Activated CD4-positive, alpha-beta T cell treated with anti-CD3 and anti-CD28 coated beads for 48 hours (primary cell): ENCODE measurements at places on chromosomes 5 and 9.

DNA sequence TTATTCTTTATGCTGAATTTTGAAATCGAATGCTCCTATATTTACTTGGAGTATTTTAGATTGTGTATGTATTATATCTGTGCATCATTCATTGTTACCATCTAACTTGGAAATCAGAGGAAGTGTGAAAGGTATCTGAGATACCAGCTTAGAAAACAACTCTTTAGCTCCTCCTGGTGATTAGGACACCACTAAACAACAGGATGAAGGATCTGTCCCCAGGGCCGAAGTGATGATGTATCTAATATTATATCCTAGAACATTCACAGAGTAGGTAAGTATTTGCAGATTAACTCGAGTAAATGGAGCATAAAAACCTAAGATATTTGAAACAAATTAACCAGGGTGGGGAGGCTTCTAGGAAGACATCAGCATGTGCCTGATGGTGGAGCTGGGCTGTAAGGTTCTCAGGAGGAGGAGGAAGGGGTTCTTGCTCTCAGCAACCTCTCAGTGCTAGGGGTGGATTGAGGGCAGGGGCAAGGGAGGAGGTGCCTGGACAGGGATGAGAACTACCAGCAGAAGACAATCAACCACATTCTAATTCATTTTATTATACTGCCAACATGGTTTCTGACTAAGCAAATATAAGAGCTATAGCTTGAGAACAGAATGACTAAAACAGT is 2.6 kb upstream of the NFIL3 start:
- DNase-seq: no peak

GRCh38 chr5:11801061-11801460 is 103.2 kb downstream of the CTNND2 start:
- DNase-seq: no peak

DNA sequence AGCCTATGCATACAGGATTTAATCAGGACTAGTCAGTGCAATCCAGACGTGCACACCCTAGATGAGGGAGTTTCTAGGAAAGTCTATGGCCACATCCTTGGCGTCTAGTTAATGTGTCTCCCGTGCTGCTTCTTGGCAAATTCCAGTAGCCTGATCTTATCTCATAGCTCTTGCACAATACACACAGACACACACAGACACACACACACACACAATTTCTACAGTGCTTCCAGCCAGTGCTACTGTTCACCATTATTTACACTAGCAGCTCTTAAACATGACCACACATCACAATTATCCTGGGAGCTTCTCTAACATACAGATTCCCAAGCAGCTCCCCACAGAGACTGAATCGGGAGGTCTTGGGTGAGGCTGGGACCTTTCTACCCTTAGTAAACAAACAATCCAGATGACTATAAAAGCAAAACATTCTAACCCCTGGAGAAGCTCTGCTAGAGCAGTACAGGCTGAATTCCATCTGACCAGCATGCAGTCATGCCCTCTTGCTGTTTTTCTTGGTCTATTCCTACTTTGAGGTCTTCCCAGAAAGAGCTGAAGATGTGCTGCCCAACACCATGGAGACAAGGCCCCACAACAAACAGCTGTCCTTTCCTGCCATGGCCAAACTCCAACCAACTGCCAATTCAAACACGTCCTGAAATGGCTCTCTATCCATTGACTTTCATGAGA is 236.6 kb downstream of the DEPDC1B start:
- DNase-seq: no peak

- DNase-seq: peak; percentile 53
Measured at GRCh38 chr5:9361835-9362234, 184.0 kb downstream of the SEMA5A start.

DNA sequence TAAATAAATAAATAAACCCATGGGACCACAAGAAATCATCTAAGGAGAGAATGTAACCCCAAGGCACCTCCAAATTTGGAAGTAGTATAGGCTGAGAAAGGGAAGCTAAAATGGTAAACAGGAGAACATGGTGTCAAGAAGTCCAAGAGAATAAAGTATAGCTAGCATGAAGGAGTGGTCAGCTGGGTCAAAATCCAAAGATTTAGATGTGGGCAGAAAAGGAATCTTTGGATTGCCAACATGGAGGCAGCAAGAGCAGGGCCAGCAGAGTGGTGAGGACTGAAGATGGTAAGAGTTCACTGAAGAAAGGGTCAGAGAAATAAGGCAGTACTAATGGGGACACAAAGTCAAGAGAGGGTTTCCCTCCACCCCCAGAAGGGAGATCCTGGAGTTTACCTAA is 53.0 kb downstream of the TSSK1B start:
- no peak for DNase-seq

DNA sequence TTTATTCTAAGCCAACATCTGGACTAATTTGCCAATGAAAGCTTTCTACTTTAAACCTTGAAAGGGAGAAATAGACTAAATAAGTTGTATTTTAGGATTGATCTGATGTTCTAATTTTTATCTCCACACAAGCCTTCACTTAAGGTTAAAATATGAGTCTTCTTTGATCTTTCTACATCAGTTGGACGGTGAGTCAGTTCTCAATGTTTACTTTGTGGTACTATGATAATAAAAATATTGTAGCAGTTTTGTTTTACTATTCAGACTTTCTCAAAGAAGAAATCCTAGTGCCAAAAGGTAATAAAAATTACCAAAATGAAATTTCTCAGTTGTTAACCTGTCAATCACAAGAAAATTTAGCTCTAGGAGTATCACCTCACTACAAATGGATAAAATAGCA is 203.5 kb upstream of the RGMB start:
- DNase-seq: no peak

GRCh38 chr9:100058699-100059579 is 39.9 kb downstream of the ERP44 start:
- DNase-seq: no peak

- DNase-seq: no peak
Measured at GRCh38 chr5:52661903-52662595, 125.7 kb upstream of the ITGA1 start.

DNA sequence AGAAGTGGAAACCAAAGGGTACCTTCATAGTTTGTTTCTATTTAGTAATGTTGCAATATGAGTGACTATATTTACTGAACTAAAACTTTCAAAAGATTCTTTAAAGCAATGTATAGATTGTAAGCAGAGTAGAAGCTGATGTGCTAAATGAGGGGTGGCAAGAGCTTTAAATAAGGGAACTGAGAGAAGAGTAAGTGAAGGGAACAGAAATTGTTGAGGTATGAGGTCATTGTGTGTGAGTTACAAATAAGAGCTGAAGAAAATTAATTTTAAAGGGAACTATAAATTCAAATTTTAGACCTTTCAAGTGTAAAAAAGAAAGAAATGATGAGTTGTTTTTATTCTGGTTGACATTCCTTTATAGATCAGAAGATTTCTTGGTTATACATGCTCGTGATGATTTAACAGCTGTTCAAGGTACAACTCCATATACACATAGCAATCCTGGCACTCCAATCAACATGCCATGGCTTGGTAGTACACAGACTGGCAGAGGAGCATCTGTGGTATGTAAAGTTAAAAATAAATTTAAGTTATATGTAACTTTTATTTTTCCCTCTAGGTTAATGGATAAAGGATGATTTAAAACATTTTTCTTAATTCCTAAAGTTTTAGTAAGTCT is 135.1 kb upstream of the TNFAIP8 start:
- no peak for DNase-seq

- no peak for DNase-seq
Measured at GRCh38 chr5:139414581-139415130, 10.8 kb upstream of the SPATA24 start.

DNA sequence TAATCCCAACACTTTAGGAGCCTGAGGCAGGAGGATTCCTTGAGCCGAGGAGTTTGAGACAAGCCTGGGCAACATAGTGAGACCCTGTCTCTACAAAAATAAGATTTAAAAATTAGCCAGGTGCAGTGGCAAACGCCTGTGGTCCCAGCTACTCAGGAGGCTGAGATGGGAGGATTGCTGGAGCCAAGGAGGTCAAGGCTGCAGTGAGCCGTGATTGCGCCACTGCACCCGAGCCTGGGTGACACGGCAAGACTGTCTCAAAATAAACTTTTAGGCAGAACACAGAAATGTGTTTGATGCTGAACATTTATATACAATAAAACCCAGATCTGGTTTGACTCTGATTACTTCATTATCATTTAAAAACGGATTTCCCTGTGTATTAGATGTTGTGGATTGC is 4.9 kb downstream of the ENTR1 start:
- DNase-seq: no peak

DNA sequence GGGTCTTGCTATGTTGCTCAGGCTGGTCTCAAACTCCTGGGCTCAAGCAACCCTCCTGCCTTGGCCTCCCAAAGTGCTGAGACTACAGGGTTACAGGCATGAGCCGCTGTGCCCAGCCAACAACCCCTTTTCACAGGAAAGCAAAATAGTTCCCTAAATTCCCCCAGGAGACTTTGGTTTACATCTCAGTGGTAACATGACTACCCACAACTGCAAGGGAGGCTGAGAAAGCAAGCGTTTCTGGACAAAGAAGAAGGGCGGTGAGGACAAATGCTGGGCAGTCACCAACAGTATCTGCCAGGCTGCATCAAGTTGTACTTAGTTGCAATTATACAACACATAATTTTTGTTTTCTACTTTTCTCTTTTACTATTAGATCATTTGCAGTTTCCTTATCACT is 7.4 kb upstream of the ADGRD2 start:
- no peak for DNase-seq

DNA sequence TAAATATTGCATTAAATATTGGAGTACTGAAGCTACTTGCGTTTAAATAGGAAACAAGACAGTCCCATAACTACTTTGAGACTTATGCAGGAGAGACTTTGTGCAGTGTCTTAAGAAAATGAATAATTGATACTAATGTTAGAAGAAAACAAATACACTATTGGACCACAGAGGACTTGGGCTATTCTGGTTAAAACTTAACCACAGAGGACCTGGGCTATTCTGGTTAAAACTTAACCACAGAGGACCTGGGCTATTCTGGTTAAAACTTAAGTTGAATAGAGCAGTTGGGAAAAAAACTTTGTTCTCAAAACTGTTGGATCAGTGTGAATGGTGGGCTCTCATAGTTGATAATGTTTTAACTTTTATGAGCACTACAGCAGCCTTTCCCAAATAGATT is 141.7 kb downstream of the WDR70 start:
- DNase-seq: no peak

DNA sequence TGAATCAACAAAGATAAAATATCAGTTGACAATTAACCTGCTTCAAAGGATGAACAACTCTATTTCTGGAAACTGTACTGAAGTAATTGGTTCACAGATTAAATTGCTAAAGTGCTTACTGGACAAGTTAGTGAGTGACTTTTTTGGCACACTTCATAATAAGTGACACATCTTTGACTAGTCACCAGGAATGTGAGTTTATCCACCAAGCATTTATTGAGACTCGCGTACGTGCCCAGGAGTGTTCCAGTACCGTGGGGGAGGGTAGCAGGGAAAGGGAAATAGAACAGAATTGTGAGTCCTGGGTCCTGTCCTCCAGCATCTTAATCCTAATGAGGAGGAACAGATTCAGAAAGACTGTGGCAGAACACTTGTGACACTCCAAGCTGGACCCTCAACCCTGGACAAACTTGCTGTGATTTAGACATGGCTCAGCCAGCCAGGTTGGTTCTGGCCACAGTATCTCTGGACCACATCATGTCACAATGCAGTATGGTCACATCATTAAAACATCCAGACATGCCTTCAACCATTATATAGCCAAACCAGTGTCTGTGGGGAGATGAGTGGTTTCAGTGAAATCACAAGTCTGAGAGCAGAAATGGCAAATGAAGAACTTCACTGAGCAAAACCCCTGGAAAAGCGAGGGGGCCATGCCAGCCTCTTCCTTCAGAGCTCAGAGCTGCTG is 623.1 kb downstream of the BNC2 start:
- DNase-seq: no peak

GRCh38 chr9:114804505-114804904 is 1.3 kb downstream of the TNFSF15 start:
- no peak for DNase-seq

- no peak for DNase-seq
Measured at GRCh38 chr5:39201781-39202596, 17.4 kb downstream of the FYB1 start.

DNA sequence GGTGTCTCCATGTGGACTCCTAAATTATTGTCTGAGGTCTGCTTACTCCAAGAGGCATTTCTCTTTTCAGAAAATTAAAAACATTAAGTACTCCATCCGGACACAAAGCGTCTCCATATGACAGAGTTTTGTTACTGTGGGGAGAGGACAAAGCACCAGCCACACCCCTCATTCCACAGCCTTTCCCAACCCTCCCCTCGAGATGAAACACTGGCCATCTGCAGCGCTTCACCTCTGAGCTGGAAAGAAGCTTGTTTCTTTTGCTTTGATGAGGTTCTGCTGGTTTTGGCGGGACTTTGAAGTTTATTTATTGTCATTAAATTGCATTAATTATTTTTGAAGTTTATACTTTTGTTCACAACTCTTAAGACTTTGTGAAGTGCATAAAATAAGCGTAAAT is 27.6 kb upstream of the NKD2 start:
- DNase-seq: no peak

GRCh38 chr5:68343421-68343826 is 127.9 kb downstream of the PIK3R1 start:
- peak; percentile 46 for DNase-seq

GRCh38 chr5:55146080-55146479 is 13.9 kb upstream of the GPX8 start:
- no peak for DNase-seq

- no peak for DNase-seq
Measured at GRCh38 chr9:128102861-128103588, 24.5 kb downstream of the PTGES2 start.

GRCh38 chr5:97458851-97459250 is 275.8 kb upstream of the RIOK2 start:
- no peak for DNase-seq

- no peak for DNase-seq
Measured at GRCh38 chr5:68378204-68378820, 162.8 kb downstream of the PIK3R1 start.

GRCh38 chr9:134263596-134263995 is 62.7 kb upstream of the RXRA start:
- no peak for DNase-seq

DNA sequence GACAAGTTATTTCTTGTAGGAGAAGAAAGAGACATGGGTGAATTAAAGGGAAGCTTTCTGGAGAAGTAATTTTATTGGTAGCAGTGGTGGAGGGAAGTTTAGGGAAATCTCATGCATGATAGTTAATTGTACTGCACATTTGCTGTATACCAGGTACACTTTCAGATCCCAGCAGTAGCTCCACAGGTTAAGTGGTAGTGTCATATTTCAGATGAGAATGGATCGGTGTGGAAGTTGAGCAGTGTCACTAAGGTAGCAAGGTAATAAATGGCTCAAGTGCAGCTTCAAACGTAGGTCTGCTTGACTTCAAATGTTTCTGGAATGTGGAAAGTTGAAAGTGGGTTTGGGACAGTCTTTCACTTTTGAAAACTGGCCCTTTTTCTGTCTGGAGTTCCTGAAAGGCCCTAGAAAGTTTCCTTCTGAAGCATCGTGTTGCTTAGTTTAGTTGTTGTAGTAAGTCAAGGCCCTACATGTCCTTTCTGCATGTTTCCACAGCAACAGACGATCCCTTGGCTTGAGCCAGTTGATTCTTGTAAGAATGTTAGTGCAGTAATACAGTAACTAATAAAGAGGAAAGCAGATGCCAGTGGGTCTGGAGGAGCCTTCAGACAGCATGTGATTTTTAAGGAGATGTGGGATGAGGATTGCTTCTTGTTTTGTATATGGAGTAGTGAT is 3.7 kb downstream of the CLTA start:
- no peak for DNase-seq
